ENCODE measurements at places on chromosomes 1 and 21.

DNA sequence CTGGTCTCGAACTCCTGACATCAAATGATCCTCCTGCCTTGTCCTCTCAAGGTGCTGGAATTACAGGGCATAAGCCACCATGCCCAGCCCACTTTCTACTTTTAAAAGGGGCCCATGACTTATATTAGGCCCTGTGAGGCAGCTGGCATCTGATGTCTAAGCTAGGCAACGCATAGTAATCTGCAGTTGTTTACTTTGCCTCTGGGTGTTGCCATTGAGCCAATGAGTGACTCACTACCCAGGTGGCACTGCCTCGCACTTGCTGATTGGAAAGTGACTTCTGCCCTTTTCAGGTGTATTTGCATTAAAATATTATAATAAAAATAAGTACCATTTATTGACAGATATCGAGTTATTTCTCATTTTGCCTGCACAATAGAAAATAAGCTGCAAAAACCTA is 84.9 kb downstream of the KIF14 start:
- peak; percentile 43 for DNase-seq

GRCh38 chr1:211603191-211603701 is 24.3 kb upstream of the SLC30A1 start:
- peak; percentile 87 for DNase-seq

DNA sequence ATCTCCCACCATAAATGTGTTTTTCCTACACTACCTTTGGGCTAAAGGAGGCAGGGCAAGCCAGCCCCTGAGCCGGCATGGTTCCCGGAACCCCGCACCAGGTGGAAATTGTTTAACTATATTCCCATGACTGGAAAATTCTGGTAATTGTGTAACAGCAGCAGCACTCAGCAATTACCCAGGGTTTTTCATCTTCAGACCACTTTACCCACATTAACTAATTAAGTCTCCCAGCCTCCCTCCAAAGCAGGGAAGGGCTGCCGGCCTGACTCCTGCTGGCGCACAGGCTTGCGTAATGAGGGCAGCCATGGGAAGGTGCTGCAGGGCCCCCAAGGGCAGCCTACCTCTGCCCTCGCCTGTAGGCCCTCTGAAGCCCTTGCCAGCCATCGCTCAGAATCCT is 140.7 kb upstream of the VAMP3 start:
- no peak for DNase-seq

- peak; percentile 37 for DNase-seq
Observed at GRCh38 chr1:235945775-235946570, 79.3 kb upstream of the LYST start.

- no peak for DNase-seq
Observed at GRCh38 chr1:184060316-184060715, 8.8 kb downstream of the TSEN15 start.

GRCh38 chr1:178938101-178938958 is 67.5 kb upstream of the ANGPTL1 start:
- DNase-seq = no peak
